ENCODE measurements at places on chromosomes 2 and 18.

DNA sequence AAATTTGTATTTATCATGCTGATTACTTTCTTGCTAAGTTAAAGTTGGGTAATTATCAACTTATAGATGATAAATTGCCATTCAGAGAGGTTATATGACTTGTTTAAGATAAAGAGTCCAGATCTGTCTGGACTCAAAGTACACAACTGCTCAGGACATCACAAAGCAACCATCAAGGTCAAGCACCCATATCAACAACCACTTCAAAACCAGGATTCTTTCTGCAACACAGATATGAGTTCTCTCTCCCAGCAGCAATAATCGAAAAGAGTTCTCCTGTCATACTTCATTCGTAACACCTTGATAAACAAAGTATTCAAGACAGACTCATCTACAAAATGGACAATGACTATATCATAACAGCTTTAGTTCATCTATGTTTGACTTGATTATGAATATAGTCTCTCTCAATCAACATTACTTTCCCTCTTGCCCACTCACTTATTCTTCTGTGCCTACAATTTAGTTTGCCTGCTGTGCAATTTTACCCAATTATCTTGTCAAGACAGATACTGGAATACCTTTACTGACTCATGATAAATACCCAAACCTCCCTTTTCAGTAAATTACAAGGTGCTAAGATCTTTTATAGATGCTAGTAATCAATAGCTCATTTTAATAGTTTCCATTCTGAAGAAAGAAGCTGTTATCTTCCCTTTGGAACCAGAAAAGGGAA, 281.8 kb downstream of the NBAS start:
- no peak for DNase-seq

DNA sequence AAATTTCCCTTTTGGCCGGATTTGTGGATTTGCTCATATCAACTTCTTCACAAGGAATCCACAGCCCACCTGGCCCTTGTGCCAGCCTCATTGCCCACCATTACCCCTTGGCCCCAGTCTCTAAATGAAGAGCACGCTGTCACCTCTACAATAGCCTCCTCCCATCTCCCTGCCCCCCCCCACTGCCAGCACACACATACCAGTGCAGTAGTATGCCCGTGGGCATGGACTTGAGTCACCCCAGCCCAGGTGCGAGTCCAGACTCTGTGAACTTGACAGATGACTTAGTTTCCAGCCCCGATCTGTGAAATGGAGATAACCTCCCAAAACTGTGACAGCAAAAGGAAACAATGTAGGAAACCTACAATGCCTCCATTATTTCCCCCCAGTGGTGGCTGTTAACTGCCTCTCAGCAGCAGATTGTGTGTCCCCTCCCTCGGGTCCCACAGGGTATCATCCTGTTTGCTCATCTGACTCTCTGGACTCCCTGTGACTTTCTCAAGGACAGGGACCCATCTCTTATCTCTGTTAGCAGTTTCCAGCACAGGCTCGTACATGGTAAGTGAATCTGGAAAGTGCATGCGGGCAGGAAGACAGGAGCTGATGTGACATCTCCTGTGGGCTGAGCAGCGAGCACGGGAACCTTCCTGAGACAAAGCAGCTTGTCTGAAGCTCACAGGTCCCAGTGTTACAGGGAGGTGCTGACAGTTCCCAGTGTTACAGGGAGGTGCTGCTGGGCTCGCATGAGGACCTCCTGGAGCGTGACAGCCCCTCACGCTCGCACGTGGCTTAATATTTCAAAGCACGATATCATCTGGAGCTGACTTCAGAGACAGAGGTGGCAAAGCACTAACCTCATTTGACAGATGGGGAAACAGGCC, 4.2 kb upstream of the TMEM185B start:
- DNase-seq: no peak

GRCh38 chr2:207990784-207991183, 34.5 kb downstream of the PLEKHM3 start:
- no peak for DNase-seq

DNA sequence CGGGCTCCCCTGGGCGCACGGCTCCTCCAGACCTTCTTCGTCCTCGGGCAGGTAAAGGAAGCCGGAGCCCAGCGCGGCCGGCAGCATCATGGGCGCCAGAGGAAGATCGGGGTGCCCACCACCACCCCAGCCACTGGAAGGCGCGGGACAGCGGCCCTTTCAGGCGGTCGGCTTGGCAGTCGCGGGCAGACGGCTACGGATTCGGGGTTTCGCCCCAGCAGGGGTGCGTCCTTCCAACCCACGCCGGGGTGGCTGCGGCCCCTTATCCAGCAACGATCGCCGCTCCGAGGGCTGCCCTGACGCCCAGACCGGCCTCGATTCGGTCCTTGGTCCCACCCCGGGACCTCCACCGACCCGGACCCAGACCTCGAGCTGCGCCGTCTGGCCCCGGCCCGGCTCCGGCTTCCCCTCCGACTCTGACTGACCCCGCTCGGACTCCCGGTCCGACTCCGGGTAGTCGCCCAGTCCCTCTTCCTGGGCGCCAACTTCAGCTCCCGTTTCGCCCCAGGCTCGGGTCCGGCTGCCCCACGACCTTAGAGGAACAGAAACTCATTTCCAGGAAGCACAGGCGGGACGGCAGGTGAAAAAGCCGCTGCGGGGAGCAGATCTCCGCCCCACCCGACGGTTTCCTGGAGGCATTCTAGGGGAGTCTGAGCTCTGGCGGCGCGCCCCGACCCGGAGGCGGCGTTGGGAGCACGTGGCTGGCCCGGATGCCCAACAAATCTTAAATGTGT, 30.2 kb upstream of the SSB start:
- DNase-seq: peak; percentile 8

All from GM03348 (cell line).